WERI-Rb-1 (cell line): ENCODE measurements at places on chromosomes 7 and 10.

- no peak for DNase-seq
These were observed 38.3 kb upstream of the YAE1 start for GRCh38 chr7:39527951-39528350.

GRCh38 chr10:95413588-95413987 is 122.8 kb upstream of the PDLIM1 start:
- no peak for DNase-seq

DNA sequence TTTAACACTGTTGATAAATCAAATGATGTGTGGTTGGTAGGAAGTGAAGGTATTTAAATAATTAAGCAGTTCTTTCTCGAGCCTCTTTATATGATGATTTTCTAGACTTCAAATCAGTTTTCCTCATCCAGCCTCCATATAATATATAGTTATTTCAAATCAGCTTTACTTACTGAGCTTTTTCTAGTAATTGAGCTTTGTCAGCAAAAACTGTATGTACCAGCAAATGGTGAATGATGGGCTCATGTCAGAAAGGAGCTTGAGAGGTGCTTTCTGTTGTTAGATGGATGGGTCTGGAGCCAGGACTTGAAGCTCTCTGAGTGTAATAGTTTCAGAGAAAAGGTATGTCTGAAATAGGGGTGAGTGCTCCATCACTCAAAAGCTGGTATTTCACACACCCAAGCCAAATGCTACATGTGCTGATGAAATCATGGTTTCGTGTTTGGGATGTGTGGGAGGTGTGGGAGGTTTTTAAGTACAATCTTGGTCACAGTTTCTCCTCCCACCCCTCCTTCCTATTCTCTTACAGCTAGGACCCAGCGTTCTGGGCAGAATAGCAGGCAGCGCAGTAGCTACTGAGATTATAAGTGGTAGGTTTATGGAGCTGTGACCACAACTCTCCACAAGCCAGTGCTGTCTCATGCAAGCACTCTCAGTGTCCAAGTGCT is 55.8 kb downstream of the LRMDA start:
- DNase-seq, result no peak

- no peak for DNase-seq
These were observed 22.2 kb downstream of the ZDHHC16 start for GRCh38 chr10:97468162-97468561.

DNA sequence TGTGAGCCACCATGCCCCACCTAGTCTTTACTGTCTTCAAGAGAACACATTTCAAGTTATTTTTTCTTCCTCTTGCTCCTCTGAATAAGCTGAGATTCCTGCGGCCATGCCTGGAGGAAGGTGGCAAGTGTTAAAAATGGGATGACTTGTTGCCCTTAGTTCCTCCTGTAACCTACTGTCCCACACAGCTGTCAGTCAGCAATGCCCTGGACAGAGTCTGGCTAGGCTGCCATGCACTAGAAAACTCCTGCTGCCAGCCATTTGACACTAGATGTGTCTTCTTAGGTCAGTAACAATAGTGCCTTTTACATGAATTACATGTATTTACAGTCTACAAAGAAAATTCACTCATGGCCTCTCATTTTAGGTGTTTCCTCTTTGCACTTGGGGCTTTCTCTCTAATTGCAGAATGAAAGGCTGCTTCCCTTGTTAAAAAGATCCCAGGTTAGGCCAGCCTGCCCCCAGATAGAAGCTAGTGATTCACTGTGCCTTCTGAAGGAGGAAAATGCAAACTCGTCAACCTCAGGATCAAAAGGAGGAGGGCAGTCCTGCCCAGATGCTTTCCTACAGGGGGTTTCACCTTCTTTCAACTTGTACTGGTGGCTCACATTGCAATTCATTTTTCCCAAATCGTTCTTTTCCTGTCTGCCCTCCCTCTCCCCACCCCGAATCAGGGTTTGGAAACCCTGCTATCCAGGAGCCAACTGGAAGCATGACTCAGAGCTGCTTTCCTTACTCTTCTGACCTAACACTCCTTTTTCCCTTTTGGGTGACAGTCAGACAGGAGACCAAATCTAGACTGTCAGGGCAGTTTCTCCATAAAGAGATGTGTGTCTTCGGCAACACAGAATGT is 136.6 kb downstream of the SPAG6 start:
- DNase-seq, result no peak

- DNase-seq, result no peak
These were observed 45.2 kb downstream of the EZH2 start for GRCh38 chr7:148838905-148839304.

- no peak for DNase-seq
These were observed 13.0 kb downstream of the OGDHL start for GRCh38 chr10:49749144-49749543.

DNA sequence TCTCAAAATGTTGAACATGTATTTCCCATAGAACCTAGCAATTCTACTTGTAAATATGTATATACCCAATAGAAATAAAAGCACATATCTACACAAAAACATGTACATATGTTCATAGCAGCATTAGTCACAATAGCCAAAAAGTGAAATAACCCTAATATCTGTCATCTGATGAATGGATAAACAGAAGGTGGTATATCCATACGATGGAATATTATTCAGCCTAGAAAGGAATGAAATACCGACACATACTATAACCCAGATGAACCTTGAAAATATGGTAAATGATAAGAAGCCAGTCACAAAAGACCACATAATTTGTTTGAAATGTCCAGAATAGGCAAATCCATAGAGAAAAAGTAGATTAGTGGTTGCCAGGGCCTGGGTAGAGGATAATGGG is 87.9 kb downstream of the MCU start:
- DNase-seq, result no peak

GRCh38 chr7:111718886-111719285 is 156.6 kb upstream of the IMMP2L start:
- no peak for DNase-seq

- DNase-seq, result no peak
These were observed 229.7 kb upstream of the KCND2 start for GRCh38 chr7:120043250-120043649.

DNA sequence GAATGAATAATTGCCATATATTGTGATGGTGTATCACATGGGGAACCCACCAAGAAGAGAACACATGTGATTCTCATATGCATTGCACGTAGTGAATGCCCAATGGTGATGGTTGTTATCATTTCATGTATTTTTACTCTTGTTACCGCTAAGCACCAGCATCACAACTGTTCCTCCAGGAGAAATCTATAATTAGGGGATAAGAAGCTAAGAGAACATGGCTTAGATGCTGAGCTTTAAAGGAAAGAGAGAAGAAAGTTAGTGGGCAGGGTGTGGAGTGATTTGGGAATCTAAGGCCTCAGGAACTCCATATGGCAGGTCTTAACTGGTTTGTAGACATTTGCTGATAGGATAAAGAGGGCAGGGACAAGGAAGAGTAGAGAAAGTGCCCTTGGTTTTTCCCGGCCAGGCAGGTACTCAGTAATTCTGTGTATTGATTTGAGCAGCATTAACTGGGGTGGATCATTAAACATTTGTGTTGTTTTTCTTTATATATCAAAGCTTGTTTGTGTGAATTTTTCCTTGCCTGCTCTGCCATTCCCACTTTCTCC is 145.9 kb downstream of the LRRC4 start:
- peak; percentile 27 for DNase-seq

DNA sequence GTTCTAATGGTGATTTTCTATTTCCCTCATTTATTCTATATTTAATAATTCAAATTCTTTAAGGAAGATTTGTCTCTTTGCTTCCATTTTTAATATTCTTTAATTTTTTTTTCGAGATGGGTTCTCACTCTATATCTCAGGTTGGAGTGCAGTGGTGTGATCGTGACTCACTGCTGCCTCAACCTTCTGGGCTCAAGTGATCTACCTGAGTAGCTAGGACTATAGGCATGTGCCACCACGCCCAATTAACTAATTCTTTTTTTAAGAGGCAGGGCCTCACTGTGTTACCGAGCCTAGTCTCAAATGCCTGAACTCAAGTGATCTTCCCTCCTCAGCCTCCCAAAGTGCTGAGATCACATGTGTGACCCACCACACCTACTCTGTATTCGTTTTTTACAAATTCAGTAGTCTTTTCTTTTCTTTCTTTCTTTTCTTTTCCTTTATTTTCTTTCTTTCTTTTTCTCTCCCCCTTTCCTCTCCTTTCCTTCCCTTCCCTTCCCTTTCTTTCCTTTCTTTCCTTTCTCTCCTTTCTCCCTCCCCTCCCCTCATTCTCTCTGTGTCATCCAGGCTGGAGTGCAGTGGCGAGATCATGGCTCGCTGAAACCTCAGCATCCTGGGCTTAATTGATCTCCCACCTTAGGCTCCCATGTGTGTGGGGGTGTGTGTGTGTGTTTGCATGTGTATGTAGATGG is 323.1 kb downstream of the ADK start:
- no peak for DNase-seq

GRCh38 chr10:85658518-85658917 is 708.1 kb downstream of the GRID1 start:
- DNase-seq, result no peak

DNA sequence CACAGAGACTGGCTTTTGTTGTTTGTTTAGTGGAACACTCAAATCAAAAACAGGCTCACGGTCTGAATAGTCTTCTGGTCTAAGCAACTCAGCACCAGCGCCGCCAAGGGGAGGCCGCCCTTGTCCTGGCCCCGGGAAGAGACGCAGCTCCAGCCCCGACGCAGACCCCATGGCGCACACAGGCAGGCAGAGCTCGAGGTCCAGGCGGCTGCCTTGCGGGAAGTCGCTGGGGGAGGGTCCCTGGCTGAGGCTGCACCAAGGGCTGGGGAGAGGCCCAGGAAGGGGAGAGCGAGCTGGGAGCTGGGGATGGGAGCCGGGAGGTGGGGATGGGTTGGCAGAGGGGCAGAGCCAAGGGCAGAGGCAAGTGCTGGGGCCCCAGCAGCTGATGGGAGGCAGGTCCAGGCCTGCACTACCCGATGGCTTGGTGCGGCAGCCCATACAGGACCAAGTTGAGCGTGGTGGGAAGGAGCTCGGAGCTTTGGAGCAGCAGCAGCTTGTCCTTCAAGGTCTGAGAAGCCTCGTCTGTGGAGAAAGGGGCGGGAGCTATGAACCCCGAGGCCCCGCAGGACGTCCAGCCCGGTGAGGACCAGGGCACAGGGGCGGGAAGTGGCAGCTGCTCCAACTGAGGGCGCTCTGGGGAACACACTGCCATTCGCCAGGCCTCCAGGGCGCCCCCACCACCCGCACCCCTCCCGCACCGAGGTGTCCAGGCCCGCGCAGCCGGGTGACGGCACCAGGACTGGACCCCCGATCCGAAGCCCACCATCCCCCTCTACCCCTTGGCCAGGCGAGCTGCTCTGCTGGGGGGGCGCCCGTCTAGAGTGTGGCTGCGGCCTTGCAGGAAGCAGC is 22.7 kb upstream of the NKX6-2 start:
- no peak for DNase-seq

DNA sequence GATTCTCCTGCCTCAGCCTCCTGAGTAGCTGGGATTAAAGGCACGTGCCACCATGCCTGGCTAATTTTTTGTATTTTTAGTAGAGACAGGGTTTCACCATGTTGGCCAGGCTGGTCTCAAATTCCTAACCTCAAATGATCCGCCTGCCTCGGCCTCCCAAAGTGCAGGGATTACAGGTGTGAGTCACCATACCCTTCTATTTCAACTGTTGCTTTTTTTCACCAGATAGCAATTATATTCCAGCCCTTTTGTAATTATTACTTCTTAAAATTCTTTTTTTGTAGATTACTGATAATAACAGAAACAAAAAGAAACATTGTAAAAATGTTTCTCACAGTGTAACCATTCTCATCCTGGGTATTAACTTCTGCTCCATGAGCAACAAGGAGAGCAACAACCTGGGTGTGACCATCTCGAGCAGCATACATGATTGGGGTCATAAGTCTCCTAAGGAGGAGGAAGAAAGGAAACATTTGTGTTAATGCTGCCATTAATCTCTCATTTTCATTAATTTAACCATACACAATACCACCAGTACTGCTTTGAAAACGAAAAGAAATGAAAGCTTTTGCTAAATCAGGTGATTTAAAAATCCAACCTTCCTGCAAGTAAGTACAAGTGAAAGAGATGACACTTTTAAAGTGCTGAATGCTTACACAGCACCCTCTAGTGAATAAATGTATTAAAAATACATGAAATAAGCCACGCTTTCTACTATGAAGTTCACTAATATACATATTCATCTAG is 41.8 kb downstream of the ASZ1 start:
- no peak for DNase-seq

GRCh38 chr10:127576740-127577161 is 27.6 kb downstream of the NPS start:
- DNase-seq, result peak; percentile 72
